NK-92 treated with Interleukin-12 subunit alpha and Interleukin-12 subunit beta, amount 100 ng/mL, for 24 hours (cell line): ENCODE measurements at places on chromosomes 5 and 9.

GRCh38 chr5:93017849-93018248 is 563.2 kb downstream of the NR2F1-AS1 start:
- DNase-seq, result no peak

GRCh38 chr5:104172976-104173375 is 610.4 kb upstream of the NUDT12 start:
- no peak for DNase-seq

GRCh38 chr5:36660397-36661049 is 54.1 kb downstream of the SLC1A3 start:
- DNase-seq, result no peak

DNA sequence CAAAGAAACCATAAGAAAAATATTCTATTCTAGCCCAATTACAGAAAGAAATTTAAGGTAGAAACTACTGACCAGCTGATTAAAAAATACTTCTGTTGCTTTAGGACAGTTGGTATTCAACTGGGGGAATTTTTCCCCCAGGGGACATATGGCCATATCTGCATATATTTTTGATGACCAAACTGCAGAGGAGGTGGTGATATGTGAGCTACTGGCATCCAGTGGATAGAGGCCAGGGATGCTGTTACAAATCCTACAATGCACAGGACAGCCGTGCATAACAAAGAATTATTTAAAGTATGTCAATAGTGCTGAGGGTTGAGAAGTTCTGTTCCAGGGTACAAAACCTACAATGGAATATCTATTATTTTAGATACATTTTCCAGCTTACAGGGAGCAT is 24.0 kb downstream of the ZFR start:
- DNase-seq, result no peak

DNA sequence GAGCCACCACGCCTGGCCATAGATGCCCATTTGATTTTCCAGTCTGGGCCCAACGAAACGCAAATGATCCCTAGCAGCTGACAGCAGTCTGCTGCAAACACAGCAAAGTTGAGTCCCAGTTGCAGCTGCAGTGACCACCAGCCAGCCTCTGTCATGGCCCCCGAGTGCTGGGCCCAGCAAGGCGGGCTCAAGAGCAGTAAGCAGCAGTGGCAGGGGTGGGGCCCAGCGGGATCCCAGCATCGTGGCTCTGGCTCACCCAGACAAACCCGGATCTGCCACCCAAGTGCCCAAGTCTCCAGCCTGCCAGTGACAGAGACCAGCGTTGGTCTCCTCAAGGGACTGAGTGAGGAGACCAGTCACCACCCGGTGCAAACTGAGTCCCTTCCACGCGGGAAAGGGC is 6.9 kb upstream of the LTC4S start:
- no peak for DNase-seq

GRCh38 chr5:151675611-151676313 is 11.0 kb downstream of the SPARC start:
- no peak for DNase-seq

DNA sequence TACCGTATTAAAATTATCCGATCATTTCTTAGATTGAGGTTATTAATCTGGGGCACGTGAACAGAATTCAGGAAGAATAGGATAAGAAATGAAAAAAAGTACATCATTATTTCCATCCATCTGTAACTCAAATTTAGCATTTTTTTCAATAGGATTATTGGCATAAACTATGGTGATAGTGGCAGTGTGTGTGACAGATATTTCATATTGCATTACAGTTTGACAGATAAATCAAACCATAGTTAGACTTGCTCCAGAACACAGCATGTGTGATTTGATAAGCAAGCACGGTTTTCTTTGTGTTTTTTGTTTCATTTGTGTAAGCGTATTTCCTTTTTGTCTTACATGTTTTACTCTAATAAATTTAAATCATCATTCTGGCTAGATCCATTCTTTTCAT is 155.0 kb downstream of the CDH9 start:
- DNase-seq, result no peak
